ENCODE measurements at places on chromosomes 2 and 18. TPM values are rescaled to one million over a fixed set of nuclear protein-coding genes. Genes with fewer than 3 reads are reported as not detected.
A peak's percentile ranks its signal among the peaks of the same experiment; 100 is the strongest.

GRCh38 chr18:62486290-62486964 is 36.4 kb upstream of the ZCCHC2 start:
- peak; percentile 46 for DNase-seq

GRCh38 chr18:13271302-13271911 is 52.8 kb downstream of the LDLRAD4 start:
- no peak for DNase-seq

GRCh38 chr2:167127135-167127534 is 238.9 kb downstream of the XIRP2 start:
- DNase-seq, result no peak

DNA sequence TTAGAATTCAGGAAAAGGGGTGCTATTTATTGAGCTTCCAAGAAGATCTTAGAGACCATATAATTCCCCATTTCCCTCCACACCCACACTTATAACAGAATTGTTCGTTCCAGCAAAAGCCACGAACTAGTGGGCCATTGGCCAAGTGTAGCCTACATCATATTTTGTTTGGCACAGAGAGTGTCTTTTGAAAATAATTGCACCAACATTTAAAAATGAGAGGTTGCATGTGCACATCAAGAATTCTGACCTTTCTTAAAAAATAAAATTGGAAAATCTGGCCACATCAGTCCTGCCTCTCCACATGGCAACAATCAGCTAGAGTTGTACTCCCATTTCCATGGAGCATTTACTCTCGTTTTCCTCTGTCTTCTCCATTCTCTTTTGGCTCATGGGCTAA is 655.5 kb upstream of the FANCL start:
- peak; percentile 33 for DNase-seq

GRCh38 chr18:63376538-63376937 is 9.5 kb upstream of the KDSR start:
- no peak for DNase-seq

The PPM1B gene
- 39.8 TPM for total RNA-seq

DNA sequence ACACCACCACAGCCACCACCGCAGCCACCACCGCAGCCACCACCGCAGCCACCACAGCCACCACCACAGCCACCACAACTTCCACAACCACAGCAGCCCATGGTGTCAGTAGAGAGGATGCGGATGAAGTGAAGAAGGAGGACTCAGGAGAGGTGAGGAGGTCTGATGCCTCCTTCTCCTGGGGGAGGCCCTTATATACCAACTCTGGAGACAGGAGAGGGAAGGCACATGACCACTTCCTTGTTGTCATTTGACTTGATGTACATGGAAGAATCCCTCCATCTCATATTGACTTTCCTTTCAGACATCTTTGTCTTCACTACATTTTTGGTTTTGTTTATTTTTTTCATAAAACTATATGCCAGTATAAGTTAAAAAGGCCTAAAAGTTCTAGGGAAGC is at the start of gene SCYGR3:
Gene SCYGR3 (minus strand): TSS at position 101 of the 400 bp plus-strand sequence. CDS start 0 bp downstream, at position 101.
- DNase-seq, result no peak

- no peak for DNase-seq
These were observed 73.4 kb downstream of the ZNF516 start for GRCh38 chr18:76421685-76422078.

DNA sequence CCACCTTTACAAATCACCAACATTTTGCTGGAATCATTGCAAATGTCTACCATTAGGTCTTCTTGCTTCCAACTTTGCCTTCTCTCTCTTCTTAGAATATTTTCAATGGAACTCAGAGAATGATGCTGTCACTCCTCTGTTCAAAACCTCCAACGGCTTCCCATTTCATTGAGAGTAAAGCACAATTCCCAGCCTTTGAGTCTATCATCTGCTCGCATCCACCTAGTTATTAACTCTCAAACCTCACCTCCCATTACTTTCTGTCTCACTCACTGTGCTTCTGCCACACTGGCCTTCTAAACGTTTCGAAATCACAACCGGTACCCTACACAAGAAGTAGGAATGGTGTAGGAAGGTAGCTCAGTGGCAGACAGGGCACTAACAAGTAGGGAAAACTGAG is 40.0 kb downstream of the ROCK2 start:
- DNase-seq, result no peak

The BOLL gene
- 2.8 TPM for total RNA-seq

DNA sequence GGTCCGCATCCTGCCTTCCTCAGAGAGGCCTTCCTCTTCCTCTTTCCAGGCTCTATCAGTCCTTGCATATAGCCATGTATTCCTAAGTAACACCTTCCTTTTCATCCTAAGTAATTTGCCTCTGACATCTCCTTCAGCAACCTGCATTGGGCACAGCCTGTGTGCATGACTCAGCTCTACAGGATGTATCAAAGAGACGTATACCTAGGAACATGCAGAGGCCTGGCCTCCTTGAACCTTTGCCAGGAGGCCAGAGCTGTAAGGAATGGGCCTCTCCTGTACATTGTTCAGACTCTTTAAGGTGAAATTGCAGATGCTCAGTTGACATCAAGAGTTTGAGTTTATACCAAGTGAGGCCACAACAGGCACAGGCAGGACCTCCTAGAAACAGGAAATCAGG is 76.0 kb upstream of the CELF4 start:
- DNase-seq, result no peak

DNA sequence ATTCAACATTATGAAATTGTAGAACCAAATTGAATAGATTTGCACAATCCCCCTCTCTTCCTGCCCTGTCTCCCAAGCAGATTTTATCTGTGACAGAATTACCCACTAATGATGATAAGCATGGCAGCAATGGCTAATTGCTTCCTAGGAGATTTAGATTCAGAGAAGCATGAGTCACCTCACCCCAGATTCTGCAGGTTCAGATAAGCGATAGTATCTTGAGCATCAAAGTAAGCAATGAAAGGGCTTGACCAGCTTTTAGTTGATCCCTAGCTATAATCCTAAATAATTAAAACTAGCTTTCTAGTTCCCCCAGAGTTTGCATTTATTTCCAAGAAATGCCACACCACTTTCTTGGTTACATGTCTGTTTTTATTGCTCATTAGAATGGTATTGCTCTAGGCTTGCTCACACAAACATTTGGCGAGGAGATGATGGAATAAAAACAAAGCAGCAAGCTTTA is 204.3 kb downstream of the GULP1 start:
- DNase-seq, result no peak

- no peak for DNase-seq
These were observed 220.5 kb upstream of the ID2 start for GRCh38 chr2:8461341-8461740.

DNA sequence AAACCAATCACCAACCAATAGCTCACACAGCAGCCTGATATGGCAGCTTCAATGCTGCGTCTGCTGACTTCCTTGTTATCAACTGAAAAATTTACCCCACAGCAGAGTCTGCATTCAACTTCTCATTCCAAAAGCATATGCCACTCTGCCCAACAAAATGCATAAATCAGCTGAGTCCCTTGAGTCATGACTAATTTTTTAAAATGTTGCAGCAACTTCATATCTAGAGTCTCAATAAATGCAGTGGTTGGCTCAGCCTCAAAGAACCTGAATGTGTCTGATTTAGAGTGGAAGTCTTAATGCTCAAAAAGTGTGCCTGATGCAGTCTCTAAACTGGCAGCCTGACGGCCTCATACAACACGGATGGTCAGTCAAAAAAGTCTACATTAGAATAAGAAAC is 46.5 kb downstream of the FARSB start:
- no peak for DNase-seq

The SMYD1 gene
- 308 TPM for total RNA-seq

DNA sequence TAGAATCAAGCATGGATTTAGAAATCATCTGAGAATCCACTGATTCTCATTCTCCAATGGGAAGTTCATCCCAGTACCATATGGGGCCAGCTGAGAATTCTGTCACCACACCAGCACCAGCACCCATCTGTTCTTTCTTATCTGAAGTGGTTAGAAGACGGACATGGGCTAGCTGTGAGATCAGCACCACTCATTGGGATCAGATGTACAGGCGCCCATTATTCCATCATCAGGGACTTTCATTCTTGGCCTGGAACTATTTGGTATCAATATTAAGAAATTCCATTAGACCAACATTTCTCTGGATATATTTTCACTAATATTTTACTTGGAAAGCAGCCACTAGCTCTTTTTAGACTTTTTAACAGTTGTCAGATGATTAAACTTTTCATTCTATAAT is 185.9 kb upstream of the LINC00305 start:
- DNase-seq, result peak; percentile 68

DNA sequence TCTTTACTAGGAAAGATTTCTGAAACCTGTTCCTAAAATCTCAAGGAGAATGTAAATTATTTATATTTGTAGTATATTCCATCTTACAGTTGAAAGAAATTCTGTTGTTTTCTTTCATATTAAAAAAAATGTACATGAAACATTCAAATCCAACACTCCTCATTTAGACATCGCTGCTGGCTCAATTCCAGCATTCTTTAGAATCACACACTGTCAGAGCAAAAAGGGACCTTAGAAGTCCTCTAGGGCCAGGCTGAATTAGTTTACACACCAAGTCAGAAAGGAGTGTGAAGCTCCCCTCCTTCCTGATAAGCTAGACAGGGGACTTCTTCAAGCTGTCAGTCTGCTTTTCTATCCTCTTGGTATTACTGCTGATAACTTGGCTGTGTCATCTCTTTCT is 158.6 kb upstream of the LTBP1 start:
- peak; percentile 23 for DNase-seq

DNA sequence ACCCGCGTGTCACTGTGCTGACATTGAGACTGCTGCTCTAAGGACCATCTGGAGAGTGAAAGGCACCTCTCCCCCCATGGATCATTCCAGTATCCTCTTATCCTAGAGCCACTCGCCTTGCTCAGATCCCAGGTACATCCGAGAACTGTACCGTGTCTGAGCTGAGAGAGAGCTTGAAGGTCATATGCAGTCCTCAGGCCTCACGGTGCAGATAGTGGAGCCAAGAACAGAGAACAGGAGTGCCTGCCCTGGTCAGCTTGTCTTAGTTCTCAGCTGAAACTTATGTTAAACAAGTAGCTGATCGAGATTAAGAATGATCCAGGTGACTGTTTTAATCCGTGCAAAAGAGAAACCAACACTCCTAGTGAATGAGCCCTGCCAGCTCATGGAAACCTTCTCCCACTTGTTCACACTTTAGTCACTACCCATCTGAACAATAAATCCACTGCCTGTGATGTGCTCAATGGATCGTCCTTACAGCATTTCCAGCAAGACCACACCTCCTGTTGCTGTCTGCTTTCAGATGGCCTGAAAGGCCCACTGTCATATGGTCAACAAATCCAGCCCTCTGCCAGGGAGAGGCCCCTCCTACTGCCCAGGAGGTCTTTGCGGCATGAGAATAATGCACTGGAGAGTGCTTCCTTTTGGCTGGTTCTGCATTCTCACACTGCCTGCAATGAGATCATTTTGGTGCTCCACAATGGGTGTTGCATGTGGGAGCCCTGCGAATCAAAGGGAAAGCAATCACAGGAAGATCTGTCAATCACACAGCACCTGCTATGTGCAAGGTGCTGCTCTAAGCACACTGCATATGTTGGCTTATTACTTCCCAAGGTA is 43.7 kb upstream of the APCDD1 start:
- no peak for DNase-seq

- DNase-seq, result no peak
These were observed 501.4 kb downstream of the FBXO15 start for GRCh38 chr18:73646196-73646595.

DNA sequence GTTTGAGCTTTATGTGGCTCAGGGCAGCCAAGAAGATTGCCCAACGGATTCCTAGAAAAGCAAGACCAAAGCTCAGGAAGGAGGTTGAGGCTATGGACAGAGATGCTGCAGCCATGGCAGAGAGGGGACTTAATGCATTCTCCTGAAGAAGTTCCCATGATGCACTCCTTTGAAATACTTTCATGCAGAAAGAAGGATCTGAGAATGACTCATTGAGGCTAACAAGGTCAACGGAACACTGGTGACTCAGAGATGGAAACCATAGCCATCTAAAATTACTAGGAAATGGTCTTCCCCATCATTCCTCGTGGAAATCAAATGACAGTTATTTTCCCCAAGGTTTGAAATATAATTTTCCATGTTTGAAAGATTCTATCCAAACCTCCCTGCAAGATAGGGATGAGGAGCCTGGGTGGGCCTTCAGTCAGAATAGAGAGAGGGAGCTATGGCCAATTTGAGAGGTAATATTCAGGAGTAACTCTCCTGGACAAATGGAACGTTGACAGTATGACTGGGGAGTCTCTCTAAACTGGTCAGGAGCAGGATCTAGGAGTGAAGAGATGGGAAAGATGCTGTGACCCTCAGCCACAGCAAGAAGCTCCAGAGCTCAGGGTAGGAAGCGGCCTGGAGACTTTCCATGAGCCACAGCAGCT is 63.0 kb downstream of the REEP1 start:
- DNase-seq, result no peak

DNA sequence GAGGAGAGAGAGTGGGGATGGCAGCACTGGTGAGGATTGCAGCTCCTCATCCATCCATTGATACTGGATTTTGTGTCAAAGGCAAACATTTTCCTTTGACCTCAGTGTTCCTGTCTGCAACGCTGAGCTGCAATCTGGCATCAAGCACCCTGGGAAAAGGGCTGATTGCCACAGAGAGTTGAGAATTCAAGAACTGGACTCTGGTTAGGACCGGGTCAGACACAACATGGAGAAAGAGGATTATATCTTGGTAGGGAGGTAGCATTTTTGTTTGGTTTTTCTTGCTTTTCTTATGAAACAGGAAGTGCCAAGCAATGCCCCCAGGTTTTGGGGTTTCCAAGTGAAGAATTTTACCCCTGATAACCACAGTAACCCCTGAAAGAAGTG is 81.9 kb upstream of the PKDCC start:
- DNase-seq, result no peak

DNA sequence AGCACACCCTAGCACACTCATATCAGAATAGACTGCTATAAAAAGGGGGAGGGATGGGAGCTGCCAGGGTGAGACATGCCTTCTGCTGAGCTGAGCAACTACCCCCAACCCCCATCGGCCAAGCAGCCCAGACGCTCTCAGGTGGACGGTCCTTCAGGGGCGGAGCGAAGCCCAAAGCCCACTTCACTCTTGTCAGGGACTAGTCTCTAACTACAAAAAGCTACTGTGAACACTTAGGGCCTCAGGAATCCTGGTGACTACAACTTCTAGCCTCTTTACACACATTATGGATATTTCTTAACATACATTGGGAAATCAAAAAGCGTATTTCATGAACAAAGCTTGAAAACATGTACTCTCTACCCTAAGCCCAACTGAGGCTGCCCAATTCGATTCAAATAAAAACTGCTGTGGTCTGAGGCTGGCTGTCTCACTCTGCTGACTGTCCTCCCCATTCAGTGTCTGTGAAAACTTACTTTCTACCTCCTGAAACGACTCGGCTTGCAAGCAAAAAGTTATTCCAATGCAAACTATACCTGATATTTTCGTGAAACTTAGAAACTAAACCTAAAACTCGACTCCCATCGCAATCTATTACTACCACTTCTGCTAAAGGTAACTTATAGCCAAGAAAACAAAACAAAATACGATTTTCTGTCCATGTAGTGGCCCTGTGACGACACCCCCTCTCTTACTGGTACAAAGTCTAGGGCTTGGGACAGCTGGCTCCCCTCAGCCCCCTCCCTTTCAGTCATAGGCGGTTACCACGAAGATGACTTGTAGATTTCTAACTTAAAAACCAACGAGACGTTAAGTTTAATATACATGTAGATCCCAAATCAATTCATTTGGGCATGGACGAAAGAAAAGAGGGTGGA is 1.2 kb downstream of the SERTAD2 start:
- peak; percentile 80 for DNase-seq

The CCDC93 gene
- total RNA-seq, result 23.6 TPM

All from tongue (tissue), 3 donors.